Central memory CD8-positive, alpha-beta T cell (primary cell): ENCODE measurements at places on chromosomes 7 and 10.

DNA sequence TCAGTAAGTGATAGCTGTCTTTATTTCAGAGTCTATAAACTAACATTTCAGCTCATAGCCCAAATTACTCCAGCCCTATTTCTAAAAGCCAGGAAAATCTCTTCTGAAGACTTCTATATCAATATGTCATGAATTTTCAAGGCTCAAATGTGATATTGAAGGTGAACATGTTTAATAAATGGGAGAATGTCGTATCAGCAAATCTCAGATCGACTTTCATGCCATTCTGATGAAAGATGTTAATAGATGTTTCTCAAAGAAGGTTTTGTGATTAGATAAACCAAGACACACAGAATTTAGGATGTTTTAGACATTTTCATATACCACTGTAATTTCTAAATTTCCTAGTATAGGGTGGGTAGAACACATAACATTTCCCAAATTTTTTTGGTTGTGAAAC lies 380.6 kb downstream of the ARL4A start:
- DNase-seq = no peak

- no peak for DNase-seq
Measured at GRCh38 chr10:117339578-117339977, 35.7 kb downstream of the PDZD8 start.

- DNase-seq = no peak
Measured at GRCh38 chr10:114486938-114487814, 82.9 kb upstream of the AFAP1L2 start.

DNA sequence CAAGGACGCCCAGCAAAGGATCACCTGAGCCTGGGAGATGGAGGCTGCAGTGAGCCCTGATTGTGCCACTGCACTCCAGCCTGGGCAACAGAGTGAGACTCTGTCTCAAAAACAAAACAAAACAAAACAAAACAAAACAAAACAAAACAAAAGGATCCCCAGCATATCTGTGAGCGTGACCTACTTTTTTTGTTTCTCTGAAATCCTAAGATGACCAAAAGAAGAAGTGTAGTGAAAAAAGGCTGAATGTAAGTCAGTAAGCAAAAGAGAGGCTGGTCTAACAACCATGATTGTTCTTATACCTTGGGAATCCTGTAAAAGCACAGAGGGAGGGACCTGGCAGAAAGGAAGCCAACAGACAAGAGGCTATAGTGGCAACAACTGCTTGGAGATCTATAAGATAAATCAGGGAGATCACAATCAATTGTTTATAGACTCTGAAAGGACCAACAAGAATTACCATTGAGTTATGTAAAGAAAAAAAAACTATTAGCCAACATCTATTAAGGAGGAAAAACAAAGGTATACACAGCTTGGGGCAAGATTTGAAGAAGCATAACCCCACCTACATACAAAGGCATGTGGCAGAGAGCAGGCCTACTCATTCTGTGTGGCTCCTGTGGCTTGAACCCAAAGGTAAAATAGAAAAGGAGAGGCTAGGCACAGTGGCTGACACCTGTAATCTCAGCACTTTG lies 255.2 kb upstream of the KLF14 start:
- DNase-seq = no peak
